ENCODE measurements at places on chromosomes 2 and 18. TPM values are rescaled to one million over a fixed set of nuclear protein-coding genes. Genes with fewer than 3 reads are reported as not detected.

DNA sequence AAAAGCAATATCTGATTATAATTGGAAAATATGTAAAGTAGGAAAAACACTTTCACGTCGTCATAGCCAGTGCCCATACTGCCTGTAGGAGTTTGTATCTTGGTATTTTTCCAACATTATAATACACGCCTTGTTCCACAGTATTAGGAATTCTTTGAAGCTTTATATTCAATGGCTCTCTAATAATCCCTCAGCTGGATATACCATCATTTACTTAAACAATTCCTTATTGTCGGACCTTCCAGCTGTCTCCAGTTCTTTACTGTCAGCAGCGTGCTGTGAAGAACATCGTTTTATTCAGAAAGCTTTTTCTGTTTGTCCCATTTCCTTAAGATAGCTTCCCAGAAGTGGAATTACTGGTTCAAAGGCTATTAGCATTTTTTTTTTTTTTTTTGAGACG is 31.7 kb downstream of the ATP6V1C2 start:
- DNase-seq = no peak

GRCh38 chr18:64994370-64994769 is 756.4 kb upstream of the CDH7 start:
- DNase-seq = no peak

Gene GPR55
- not detected for total RNA-seq

- no peak for DNase-seq
Measured at GRCh38 chr2:29583104-29583503, 338.3 kb downstream of the ALK start.

DNA sequence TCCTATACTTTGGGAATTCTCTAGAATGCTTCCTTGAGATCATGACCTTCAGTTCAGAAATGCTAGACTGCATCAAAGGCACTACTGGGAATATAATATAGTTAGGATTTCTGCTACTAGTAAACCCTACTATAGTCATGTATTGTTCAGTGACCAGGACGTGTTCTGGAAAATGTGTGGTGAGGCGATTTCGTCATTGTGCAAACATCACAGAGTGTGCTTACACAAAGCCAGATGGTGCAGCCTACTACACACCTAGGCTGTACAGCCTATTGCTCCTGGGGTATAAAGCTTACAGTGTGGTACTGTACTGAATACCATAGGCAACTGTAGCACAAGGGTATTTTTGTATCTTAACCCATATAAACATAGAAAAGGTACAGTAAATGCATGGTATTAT is 13.0 kb downstream of the CXCR4 start:
- DNase-seq = no peak

Gene GRB14
- 0.83 TPM for total RNA-seq

DNA sequence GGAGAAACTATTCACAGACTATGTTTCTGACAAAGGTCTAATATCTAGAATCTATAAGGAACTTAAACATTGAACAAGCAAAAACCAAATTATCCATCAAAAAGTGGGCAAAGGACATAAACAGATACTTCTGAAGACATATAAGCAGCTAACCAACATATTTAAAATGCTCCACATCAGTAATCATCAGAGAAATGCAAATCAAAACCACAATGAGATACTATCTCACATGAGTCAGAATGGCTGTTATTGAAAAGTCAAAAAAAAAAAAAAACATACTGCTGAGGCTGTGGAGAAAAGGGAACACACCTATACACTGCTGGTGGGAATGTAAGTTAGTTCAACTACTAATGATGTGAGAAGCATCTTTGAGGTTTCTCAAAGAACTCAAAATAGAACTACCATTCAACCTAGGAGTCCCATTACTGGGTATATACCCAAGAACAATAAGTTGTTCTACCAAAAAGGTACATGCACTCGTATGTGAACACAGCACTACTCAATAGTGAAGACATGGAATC is 220.4 kb upstream of the TFPI start:
- no peak for DNase-seq

DNA sequence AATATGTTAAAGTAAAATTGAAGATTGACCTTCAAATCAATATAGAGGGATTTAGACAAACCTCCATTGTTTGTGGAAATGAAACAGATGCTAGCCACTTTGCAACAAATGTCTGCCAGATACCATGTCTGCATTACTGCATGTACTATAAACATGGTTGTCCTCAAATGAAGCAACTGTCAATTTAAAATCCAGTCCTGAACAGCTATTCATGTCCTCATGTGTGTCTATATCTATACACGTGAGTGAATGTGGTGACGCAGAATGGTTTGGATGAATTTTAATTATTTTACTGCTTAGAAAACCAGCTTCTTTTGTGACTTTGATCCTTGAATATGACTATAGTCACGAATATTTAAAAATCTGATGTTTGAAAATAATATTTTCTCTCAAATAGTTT is 71.5 kb downstream of the NYAP2 start:
- no peak for DNase-seq

DNA sequence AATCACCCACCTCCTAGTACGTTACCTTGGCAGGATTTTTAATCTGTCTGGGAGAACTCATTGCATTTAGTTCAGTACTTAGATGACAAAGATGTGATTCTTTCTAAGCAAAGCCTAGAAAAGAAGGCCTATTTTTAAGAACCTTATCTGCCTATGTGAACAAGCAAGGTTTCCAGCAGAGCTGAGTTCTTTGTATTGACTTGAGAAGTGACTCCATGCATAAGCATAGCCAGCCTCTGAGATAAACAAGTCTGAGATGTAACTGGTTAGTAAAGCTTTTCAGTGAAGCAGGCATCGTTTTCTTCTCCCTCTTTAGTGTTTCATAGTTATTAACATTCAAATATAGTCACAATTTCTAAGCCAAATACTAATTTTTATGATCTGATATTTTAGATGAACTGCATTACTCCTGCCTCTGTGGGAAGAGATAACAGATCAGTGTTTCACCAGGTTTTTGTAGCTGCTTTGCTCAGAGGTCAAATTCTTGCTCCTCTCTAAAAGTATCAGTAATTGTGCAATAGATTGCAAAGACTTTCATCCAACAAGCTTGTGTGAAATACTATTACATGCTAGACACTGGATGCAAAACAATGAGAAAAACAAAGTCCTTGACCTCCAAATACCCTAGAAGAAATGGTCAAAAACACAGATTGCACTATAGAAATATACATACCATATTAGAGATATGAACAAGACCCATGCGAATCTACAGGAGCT is 107.8 kb downstream of the MBD2 start:
- DNase-seq = no peak

GRCh38 chr2:23002234-23002633 is 382.7 kb upstream of the KLHL29 start:
- DNase-seq = no peak

DNA sequence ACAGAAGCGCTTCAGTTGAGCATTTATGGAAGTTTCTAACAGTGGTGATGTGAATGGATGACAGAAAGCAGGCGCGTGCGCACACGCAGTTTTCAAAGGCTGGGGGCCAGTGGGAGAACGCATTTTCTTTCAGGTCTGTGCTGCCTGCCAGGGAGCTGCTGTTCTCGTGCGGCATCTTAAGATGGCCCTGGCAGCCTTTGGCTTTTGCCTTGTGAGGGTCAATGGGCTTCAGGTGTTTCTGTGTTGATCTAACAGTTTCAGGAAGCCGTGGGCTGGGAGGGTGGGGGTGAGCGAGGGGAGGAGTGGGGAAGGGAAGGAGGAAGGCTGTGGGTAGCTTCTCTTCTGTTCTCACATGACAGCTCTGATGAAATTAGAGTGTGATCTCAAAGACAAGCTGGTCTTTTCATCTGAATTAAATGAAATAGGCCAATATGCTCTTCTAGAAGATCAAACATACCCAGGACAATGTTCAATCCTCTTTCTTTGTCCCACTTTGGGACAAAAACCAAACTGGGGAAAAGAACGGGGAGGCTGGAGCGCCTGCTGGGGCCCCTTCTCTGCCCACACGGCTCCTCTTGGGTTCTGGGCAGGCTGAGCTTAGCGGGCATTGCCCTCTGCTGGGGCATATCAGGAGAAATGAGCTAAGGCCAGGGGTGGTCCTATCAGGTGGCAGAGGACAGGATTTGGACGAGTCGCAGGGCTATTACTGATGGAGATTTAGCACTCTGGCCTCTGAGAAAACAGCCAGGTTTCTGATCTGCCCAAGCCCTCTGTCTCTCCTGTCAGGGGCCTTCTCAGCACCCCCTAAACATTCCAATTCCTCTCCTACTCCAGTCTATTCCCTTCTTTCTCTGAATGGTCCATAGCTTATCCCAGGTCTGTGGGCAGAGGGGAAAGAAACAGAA is 126.2 kb upstream of the LGALSL start:
- no peak for DNase-seq

Gene MYOM1
- total RNA-seq = 1.3 TPM

DNA sequence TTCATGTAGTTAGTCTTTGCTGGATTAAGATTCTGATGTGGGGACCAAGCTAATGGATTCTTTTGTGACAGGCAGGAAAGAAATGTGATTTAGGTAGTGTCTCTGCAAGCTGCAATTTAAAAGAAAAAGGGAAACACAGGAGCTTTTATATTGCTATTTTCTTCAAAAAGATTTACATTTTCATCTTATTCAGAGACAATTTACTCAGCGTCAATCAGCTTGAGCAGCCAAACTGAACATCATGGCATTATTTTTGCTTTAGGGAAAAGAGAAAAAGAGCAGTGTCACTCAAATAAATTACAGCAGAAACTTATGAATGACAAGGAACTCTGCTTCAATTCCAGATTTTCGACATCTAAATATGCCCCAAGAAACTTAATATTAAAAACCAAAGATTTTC is 67.4 kb downstream of the PLA2R1 start:
- DNase-seq = no peak

All from glutamatergic neuron (in vitro differentiated cells).